ENCODE measurements at places on chromosomes 16 and 17.

GRCh38 chr16:78257376-78257728 lies 157.9 kb downstream of the WWOX start:
- DNase-seq: no peak

- no peak for DNase-seq
These were observed 410.0 kb upstream of the HSBP1 start for GRCh38 chr16:83397601-83398291.

DNA sequence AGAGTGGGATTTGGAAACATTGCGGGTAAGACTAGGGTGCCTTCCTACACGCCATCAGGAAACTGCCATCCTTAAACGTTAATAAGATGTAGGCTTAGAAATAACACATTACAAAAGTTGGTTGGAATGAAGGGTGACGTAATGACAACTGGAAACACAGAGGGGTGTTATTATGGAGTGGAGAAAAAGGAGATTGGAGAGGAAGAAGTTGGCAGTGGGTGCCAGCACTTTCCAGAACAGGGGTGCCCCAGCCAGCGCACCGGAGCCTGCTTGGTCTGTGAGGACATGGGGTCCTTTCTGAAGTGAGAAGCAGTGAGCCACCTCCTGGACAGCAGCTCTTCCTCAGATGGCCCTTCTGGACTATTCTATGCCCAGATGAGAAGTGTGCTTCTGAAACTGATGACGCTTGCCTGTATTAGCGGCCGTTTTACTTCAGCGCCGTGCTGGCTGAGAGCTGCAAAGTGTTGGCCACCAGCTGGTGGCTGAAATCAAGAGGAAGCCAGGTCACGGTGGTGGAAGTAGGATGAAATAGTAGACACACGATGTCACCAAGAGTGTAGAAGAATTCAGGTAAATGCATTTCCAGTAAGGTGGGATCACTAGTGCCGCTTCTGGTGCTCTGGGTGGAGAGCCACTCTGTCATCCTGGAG lies 244.8 kb downstream of the NTN1 start:
- DNase-seq: no peak

DNA sequence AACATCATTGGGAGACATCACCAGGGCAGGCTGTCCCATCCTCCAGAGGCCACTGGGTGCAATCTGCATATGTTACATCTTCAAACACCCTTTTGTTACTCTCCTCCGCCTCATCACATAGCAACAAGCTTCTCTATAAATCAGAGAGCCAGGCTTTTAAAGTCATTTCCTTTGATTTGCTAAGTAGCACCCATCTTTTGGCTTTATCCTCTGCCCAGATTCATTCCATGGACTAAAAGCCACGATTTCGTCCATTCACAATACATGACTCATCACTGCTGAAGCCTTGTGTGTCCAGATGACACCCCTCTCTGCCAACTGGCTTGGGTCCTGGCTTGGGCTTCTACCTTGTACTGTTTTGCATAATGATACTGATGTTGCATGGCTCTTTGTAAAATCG lies 2.0 kb upstream of the KRT38 start:
- no peak for DNase-seq

DNA sequence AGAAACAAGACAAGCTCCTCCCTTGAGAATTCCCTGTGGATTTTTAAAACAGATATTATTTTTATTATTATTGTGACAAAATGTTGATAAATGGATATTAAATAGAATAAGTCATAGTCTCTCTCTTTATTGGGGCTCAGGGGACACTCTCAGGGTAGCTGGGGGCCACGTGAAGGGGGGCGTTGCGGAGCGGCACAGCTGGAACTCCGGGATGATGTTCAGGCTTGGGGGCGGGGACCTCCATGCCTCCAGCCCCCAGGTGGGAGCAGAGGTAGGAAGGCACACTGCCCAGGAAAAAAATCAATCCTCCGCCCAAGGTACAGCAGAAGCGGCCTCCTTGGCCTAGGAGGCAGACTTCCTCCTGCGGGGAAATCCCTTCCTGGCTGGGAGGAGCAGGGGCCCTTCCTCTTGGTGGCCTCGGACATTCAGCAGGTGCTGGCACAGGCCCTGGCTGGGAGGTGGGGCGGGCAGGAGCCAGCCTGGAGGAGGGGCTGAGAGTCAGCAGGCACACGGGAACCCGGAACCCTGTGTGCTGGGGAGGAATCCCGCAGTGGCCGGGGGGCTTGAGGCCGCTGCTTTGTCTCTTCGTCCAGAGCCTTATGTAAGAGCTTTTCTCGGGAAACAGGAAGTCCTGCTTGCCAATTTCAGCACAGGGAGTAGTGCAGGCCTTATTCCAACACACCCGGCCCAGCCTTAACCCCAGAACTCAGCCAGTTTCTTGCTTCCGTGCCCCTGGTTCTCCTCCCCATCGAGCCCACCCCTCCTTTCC lies 591 bp upstream of the TNFSF13 start:
- DNase-seq: no peak

Measured in stimulated activated CD8-positive, alpha-beta memory T cell treated with anti-CD3 and anti-CD28 coated beads, Interleukin-7, amount 100 ng/mL, for 24 hours (primary cell).